ENCODE measurements at places on chromosomes 6 and 20.
A peak's percentile ranks its signal among the peaks of the same experiment; 100 is the strongest.

DNA sequence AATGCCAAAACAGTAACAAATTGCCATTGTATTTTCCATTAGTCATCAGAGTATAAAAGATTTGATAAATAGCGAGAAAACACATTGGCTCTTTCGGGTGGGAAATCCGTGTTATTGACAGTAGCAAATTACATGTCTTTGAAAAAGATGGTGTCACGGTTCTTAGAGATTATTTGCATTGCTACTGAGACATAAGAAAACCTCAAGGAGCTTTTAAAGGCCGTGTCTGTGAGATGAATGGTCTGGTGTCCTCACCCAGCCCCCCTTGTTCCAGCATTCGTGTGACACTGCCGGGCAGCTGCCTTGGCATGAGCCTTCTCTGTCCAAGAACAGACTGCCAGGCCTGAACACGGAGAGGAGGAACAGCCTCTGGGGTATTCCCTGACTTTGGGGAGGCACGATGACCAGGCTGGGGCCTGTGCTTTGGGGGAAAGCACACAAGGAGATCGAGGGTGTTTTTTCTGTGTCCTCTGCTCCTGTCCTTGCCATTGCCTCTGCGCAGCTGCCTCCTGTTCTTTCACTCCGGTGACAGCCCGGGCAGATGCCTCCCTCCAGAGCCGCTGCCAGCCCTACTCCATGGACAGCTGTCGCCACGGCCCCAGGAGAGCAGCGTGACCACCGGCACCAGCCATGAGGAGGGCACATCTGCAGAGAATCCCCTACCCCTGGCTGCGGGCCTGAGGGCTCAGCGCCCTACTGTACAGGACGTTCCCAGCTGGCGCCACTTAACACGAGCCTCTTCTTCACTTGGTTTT is 167.7 kb upstream of the CDYL start:
- no peak for DNase-seq

DNA sequence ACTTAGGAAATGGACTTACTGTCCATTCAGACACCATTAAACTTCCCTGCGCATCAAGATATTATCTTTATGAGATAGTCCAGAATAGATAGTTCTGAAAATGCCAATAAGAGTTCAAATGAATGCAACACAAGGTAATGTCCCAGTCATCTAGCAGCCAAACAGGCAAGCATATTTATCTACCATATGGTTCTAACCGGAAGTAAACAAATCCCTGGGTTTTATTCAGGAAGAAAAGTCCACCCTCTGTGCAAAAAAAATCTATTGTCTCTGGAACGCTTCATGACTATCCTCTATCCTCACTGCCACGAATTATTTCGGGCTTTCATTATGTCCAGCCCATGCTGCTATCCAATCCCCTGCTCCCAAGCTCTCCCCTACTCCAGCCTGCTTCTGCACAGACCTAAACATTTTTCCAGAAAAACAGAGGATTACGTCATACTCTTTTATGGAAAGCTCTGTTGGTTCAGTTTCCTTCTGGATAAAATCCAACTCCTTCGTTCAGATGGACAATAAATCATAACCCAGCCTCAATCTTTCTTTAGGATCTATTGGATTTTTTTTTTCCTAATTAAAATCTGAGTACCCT is 11.4 kb downstream of the PPIL6 start:
- no peak for DNase-seq

DNA sequence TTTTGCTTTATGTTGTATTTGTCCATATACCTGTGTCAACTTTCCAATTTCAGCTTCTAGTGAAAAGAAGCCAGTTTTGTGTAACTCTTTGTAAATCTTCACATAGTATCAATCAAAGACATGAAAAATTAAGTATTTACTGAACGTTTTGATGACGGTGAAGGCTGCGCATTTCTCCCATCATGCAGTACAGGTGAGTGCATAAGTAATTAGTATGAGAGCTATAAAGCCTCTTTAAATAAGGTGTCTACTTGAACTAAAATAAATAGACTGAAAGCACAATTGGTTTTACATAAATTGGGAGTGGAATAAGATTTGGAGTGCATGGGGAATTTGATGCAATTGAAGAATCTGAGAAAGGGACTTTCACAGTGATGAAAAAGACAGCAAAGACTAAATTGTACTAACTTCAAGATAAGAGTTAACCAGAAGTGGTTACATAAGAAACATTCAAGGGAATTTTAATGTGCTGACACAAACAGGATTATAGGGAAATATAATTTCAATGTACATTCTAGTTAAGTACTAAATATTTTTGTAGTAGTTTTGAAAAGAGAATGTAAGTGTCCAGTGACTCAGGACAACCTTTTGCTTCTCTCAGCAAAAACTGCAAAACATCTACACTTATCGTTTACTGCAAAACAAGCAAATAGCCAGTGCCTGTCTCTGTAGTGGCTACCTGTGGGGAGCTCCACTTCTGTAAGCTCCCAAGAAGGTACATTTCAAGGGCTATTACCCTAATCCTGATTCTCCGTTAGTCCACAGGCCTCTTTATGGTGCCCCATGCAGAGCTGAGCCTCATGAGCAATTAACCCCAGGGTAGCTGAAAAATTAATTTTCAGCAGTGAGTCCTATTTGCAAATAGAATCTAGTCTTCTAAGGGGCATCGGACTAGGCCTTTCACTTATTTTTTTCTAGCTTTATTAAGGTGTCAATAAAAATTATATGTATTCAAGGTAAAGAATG is 13.0 kb downstream of the TENT5A start:
- no peak for DNase-seq

DNA sequence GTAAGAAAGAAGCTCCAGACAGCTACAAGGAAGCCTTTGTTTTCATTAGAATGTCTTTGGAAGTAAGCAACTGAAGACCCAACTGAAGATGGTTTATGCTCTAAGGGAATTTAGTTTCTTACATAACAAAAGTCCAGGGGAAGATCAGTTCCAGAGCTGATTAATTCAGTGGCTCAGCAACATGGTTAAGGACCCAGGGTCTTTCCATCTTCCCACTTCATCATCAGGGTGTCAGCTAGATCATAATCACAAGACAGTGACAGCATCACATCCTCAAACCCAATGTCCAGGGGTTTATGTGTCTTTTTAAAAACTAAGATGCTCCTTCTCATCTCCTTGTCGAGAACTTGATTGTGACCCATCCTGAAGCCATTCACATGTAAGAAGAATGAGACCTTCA is 119.7 kb upstream of the PRDM1 start:
- DNase-seq = no peak

DNA sequence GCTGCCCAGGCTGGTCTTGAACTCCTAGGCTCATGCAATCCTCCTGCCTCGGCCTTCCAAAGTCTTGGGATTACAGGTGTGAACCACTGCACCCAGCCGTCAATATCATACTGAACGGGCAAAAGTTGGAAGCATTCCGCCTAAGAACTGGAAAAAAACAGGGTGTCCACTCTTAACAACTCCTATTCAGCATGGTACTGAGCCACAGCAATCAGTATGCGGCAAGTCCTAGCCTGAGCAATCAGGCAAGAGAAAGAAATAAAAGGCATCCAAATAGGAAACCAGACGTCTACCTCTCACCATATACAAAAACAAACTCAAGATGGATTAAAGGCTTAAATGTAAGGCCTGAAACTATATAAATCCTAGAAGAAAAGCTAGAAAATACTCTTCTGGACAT is 83.1 kb downstream of the FKBP5 start:
- no peak for DNase-seq

DNA sequence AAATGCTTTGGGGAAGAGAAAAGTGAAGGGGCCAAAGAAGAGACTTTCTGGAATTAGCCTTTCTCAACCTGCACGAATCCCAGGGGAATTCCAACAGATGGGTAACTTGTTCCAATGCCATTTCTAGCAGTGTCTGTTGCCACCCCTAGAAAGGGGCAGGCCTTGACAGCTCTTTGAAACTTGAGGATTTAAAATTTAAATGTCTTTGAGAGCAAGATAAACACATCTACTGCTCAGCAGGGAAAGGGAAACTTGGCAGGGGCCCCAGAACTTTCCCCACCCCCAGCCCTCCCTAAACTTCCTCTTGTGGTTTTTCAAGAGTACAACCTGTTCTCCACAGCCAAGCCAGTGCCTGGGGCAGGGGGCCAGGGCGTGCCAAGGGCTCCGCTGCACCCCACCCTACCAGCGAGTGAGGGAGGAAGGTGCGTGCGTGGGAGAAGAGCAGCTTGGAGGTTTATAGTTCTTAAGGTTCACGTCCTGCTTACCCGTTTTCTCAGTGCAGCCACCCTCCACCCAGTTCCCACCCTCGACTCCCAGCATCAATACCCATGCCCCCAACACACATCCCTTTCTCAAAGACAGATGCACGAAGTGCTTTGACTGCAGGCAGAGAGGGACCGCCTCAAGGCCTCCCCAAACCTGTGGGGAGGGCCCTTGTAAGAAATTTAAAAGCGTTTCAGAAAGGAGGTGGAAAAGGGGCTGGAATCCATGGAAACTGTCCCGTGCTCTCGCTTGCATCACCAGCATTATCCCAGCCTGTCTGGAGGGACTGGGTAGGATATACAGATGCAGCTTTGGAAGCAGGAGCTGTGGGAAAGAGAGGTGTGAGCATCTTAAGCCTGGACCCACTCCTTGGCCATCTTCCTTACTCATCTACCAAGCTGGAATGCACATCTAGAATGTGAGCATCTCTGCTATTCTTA is 4.5 kb upstream of the TAF8 start:
- peak; percentile 79 for DNase-seq

DNA sequence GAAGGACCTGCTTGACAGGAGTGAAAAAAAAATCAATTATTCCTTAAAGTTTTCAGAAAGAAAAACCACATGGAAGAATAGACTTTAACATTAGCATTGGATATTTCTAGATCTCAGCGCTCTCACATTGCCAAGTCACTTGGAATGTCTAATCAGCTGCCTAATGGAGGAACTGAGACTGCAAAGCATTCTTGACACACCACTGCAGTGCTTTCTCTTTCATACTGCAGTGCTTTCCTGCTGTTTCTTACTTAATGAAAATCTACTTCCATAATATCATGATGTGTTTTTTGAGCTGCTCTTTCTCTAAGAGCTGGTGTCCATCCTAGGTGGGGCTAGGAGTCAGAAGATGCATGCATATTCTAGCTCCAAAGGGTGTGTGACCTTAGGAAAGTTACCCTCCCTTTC is 20.4 kb upstream of the MCM3 start:
- peak; percentile 23 for DNase-seq

- DNase-seq = no peak
These were observed 122.3 kb downstream of the TBXT start for GRCh38 chr6:166045173-166045859.

DNA sequence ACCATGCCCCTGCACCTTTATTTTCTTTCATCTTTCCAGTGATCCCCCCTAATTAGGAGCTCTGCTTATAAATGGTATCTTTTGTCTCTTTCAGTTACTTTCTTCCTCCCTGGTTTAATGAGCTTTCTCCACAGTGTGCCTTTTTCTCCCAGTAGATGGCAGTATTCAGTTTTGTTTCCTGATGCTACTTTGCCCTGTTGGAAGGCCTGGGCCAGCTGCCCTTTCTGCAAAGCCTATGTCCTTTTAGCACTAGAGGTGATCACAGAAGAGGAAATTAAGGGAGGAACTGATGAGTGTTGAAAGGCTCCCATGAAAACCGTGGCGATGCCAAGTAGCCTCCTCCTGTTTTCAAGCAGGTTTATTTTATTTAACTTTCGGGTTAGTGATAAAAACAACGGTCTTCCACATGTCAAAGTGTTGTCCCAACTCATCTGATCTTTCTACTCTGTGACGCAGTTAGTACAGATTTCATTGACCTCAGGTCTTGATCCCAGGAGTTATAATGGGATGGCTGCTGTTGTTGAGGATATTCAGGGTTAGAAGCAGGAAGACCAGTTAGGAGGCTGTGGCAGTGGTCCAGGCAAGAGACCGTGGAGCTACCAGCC is 184.2 kb upstream of the BMP2 start:
- no peak for DNase-seq

DNA sequence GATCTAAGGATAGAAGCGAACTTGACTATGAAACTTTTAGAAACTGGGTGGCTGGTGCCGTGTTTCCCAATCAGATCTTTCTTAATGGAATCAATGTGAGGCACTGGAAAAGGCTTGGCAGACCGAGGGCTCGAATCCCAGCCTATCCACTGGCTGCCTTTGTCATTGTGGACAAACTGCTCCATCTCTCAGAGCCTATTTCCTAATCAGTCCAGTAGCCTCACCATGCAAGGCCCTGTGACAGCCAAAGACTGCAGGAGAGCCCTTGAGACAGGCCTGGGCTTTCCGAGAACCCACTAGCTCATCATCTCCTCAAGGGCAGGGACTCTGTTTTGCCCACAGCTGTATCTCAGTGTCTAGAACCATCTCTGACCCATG is 43.4 kb downstream of the SPDEF start:
- no peak for DNase-seq

DNA sequence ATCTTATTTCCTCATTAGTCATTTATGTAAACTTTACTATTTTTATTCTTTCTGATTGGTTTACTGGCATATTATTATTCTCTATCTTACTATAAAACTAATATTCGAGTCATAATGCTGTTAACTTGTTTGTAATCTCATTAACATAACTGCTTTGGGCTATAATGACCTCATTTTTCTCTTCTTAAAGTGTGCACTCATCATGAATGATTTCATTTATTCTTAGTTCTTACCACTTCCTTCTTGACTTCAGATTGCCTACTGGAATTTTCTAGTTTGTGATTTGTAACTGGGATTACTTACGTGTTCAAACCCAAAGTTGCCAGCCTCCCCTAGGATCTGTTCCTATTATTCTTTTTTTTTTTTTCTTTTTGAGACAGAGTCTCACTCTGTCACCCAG is 91.8 kb upstream of the TNFAIP3 start:
- DNase-seq = no peak

DNA sequence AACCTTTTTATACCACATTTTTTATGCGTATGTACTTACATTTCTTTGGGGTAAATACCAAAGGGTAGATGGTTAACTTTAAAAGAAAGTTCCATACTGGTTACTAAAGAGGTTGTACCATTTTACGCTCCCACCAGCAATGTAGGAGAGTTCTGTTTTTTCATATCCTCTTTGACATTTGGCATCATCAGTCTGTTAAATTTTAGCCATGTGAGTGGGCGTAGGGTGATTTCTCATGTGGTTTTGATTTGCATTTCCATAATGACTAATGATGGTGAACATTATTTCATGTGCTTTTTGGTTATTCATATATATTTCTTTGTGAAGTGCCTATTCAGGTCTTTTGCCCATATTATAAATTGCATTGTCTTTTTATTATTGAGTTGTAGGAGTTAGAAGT is 194.2 kb downstream of the PRL start:
- no peak for DNase-seq

GRCh38 chr6:3850451-3851203 is 1.5 kb downstream of the FAM50B start:
- DNase-seq = no peak
